Activated CD4-positive, alpha-beta T cell treated with anti-CD3 and anti-CD28 coated beads, Interleukin-2, amount 50 U/mL, for 1 hour (primary cell): ENCODE measurements at places on chromosomes 16 and 17.

DNA sequence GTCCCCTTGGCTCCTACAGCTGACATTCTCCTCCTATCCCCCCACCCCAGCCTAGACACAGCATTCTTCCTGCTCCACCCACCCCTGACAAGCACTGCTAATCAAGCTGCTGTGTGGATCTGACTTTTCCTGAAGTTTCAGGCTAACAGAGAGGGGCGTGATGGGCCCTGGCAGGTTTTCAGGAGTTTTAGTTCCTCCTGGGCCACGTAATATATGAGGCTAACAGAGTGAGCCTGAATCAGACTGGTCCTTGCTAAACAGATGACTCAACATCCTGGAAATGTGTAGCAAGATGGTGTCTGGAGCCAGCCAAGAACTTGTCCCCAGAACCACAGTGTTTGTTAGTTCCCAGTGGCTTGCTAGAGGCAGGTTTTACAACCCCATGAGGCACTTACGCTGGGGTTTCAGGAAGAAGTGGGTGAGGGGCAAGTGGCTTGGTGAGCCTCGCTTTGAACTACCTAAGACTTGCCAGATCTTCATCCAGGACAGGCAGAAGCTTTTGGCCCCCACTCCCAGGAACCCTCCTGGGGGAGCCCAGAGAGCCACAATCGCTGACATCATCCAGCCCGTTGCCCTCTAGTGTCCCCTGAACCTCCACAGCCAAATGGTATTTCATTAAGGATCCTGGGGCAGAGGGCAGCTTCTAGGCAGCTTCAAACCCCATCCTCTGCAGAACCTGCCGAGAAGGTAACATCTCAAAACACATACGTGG is 15.9 kb downstream of the TMEM92 start:
- DNase-seq, result no peak

GRCh38 chr17:13346996-13347762 is 254.6 kb downstream of the HS3ST3A1 start:
- DNase-seq, result no peak

GRCh38 chr16:67805718-67806427 is 487 bp downstream of the RANBP10 start:
- DNase-seq, result peak; percentile 3

DNA sequence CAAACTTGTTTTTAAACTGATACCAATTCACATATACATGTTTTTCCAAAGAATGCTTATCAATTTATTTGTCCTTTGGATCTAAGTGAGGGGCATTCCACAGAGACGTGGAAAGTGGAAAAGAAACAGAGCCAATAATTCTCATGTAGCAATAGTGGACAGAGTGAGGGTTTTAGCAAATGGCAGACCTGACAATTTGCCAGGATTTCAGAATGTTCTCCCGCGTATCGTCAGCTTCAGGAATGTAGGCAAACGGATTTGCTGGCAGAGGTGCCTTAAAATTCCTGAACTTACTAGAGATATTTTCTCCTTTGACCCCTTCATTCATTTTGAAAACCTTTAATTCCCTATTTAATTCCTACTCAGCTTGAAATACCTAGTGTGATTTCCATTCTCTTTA is 193.4 kb upstream of the CPHXL start:
- no peak for DNase-seq

- no peak for DNase-seq
These were observed 28.5 kb downstream of the ARHGAP17 start for GRCh38 chr16:24986512-24987303.

GRCh38 chr16:75308011-75308410 is 56.6 kb upstream of the BCAR1 start:
- DNase-seq, result no peak

- DNase-seq, result no peak
These were observed 36.5 kb upstream of the TOB1 start for GRCh38 chr17:50902372-50903353.
